Left ventricle myocardium superior (tissue), 1 donor: ENCODE measurements at places on chromosomes 16 and 17. TPM values are rescaled to one million over a fixed set of nuclear protein-coding genes. Genes with fewer than 3 reads are reported as not detected.
A peak's percentile ranks its signal among the peaks of the same experiment; 100 is the strongest.

Gene ZSCAN10
- total RNA-seq = not detected

Gene IL17C
- total RNA-seq = not detected

Gene CCL1
- not detected for total RNA-seq

Gene HOXB1
- not detected for total RNA-seq

Gene TLCD2
- 1.7 TPM for total RNA-seq

Gene CPHXL2
- total RNA-seq = not detected

Gene KRT27
- total RNA-seq = not detected

- DNase-seq = no peak
Observed at GRCh38 chr16:75042426-75043174, 43.8 kb downstream of the ZNRF1 start.

GRCh38 chr16:1895949-1896675 lies 22.1 kb downstream of the HS3ST6 start:
- no peak for DNase-seq

GRCh38 chr17:43905985-43906852 lies 1.1 kb downstream of the MPP2 start:
- peak; percentile 83 for DNase-seq

- no peak for DNase-seq
Observed at GRCh38 chr17:80969030-80969673, 22.5 kb upstream of the CHMP6 start.

DNA sequence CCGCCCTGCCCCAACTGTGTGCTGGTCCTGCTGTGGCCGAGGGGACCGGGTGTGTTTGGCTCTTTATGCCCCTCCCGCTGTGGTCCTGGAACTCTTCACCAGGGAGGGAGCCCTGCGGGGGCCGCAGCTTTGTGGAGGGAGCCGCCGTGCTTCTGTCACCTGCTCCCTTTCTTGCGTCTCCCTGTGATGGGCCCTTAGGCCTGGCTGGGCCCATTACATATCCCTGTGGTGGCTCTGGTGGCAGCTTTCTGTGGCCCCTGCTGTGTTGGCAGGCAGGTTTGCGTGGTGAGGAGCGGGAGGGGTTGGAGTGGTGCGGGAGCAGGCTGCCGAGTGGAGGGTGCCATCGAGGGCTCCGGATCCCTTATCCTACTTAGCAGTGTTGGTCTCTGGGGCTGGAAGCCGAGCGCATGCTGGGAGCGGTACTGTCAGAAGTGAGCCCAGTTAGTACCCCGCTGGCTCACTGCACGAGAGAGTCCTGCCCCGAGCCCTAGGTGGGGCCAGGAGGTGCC lies 60.4 kb downstream of the PDPK1 start:
- DNase-seq = no peak

- no peak for DNase-seq
Observed at GRCh38 chr17:7589891-7590691, at the start of gene SOX15. SOX15 (minus strand) TSS chr17:7590094; CDS start chr17:7589676, 418 bp downstream.

GRCh38 chr17:50355701-50356341 lies 9.9 kb downstream of the XYLT2 start:
- DNase-seq = no peak

DNA sequence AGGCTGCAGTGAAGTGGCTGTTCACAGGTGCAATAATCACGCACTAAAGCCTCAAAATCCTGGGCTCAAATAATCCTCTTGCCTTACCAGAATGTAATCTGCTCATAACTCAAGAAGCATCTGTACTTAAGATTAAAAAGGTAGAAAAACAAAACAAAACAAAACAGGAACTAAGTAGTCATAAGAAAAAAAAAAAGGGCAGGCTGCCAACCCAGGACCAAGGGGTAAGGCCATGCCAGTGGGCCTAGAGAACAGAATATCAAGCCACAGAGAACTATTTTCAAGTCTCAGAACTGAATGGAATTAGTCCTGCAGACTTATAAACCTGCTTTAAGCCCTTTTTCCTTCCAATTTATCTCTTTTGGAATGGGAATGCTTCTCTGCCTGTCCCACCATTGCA lies 64.8 kb upstream of the TBC1D3K start:
- no peak for DNase-seq

GRCh38 chr17:72667096-72668063 lies 425.1 kb downstream of the SLC39A11 start:
- no peak for DNase-seq

DNA sequence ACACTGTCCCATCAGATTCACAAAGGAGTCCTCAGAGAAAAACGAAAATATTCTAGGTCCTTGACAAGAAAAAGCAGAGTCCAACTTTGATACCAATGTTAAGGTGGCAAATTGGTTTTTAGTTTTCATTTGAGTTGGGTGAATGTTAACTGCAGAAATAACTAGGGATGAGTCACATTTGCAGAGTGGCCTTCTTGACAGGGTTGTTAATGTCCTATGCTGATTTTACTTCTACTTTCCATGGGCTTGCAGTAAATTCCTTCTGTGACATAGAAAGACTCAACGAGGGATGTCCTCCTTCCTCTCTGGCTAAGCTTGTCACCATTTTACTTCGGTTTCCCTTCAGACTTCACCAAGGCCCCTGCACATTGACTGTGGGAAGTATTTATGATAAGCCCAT lies 47.2 kb upstream of the ICAM2 start:
- DNase-seq = no peak

DNA sequence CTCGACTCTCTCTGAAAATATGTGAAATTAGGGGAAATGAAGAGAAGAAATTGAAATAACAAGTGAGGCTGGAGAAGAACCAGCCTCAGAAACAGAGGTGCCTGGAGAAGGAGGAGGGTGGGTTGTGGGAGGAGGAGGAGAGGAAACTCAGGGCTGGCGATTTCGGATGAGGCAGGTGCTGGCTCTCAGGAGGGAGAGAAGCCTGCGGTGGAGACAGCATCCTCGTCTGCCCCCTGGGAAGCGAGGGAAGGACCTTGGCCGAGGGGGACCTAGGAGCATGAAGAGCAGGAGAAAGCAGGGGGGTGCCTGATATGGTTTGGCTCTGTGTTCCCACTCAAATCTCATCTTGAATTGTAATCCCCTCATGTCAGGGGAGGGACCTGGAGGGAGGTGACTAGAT lies 264.7 kb upstream of the TNRC6C start:
- no peak for DNase-seq

- no peak for DNase-seq
Observed at GRCh38 chr16:84538222-84538840, 33.9 kb upstream of the MEAK7 start.

- DNase-seq = no peak
Observed at GRCh38 chr16:75079346-75079926, 37.1 kb downstream of the LDHD start.

- no peak for DNase-seq
Observed at GRCh38 chr16:48317614-48318315, 67.4 kb downstream of the SIAH1 start.
